Activated naive CD4-positive, alpha-beta T cell treated with anti-CD3 and anti-CD28 coated beads, Interleukin-2, amount 10 ng/mL, durations not matched to agents 7 days and 5 days (primary cell): ENCODE measurements at places on chromosomes 5 and 9.

DNA sequence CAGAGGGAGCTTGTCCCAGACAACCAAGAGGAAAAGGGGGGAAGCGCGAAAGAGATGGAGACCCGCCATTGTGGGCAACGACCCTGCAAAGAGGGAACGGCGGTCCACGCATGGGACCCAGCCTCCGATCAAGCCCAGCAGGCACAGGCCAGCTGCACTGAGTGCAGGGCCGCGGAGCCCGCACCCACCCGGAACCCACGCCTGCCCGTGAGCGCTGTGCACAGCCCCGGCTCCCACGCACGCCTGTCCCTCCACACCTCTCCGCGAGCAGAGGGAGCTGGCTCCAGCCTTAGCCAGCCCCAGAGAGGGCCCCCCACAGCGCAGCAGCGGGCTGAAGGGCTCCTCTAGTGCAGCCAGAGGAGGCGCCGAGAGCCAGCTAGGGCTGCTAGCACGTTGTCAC is 416.5 kb downstream of the DMRTA1 start:
- DNase-seq, result no peak

- DNase-seq, result no peak
Observed at GRCh38 chr5:14202462-14202861, 59.3 kb downstream of the TRIO start.

GRCh38 chr5:98836175-98836574 is 62.7 kb downstream of the RGMB start:
- DNase-seq, result no peak

DNA sequence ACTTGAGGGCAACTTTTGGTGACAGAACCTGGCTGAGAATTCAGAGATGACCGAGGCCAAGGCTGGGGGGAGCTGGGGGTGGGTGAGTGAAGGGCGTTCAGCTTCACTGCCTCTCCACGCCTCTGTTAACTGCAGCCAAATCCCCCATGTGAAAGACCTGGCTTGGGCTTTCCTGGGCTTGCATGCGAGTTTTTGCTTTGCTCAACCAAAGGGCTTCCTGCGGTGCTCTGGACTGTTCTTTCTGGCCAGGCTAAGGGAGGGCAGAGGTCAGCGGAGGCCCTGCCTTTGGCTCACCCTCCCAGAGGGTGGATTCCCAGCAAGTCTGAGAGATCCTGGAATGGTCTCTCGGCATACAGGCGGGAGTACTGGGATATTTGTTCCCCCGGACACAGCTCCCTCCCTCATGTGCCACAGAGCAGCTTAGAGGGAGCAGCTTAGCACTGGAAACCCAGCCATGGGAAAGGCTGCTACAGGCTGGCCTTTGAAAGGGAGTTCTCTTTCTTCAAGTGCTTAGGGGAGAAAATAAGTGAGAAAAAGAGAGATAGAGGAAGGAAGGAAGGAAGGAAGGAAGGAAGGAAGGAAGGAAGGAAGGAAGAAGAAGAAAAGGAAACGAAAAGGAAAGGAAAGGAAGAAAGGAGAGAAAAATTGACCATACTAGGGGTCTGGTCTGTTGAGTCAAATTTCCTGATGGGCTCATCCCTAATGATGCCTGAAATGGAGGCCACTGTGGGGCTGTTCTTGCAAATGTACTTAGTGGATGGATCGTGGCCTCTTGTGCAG is 158.8 kb downstream of the FGF18 start:
- DNase-seq, result no peak

DNA sequence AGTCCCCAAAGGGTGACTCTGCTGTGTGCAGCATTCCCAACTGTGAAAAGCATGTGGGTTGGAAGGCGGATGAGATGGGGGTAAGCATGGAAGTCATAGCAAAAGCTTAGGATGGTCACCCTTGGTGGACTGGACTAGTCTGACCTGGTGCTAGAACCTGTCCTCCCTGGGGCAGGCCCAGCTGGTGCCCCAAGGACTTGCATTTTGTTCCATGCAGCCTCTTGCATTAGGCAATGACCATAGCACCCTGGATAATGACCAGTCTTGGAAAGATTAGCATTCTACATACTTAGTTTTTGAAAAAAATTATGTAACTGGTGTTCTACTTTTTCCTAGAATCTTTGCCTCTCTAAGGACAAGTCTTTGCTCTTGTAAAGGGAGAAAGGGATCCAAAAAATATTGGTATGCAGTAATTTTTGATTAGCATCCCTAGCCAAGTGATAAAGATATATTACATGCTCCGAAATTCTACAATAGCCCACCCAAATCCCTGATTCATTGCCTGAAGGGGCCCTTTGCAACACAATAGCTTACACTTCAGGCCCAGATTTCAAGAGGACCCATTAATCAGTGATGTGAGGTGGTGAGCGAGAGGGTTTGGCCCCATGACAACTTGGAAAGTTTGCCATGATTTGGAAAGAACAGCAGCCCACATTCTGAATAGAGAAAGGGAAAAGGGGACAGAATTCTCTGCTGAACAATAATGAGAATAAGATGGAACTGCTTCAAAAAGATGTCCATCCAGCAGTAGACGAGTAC is 93.3 kb upstream of the CD180 start:
- no peak for DNase-seq

DNA sequence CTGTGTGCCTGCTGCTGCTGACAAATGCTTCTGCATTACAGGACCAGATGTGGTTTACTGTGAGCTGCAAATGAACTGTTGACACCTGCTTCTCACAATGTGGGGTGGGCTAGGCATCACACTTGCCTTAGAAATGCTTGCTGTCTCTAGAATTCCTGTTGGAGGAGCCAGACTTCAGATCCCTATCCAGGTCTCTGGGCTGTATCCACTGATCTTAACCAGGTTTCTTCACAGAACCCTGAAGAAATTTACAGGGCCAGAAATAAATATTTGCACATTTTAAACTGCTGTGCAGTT is 255.4 kb downstream of the FAM114A2 start:
- no peak for DNase-seq

DNA sequence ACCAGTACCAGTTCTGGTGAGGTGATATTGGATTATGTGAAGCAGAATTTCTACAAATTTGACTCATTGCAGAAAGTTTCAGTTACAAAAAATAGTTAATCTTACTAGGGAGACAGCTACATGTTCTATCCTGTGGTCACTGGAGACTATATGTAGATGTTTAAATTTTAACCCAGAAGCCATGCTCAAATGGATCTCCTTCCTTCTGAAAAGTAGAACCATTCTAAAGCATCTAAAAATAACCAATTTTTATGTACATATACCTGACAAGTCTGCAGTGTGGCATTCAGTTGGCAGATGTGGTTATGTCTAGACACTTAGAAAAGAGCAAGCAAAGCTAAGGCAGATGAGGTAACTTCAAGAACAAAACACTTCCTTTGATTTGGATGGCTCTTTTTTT is 65.5 kb upstream of the POU4F3 start:
- DNase-seq, result no peak

DNA sequence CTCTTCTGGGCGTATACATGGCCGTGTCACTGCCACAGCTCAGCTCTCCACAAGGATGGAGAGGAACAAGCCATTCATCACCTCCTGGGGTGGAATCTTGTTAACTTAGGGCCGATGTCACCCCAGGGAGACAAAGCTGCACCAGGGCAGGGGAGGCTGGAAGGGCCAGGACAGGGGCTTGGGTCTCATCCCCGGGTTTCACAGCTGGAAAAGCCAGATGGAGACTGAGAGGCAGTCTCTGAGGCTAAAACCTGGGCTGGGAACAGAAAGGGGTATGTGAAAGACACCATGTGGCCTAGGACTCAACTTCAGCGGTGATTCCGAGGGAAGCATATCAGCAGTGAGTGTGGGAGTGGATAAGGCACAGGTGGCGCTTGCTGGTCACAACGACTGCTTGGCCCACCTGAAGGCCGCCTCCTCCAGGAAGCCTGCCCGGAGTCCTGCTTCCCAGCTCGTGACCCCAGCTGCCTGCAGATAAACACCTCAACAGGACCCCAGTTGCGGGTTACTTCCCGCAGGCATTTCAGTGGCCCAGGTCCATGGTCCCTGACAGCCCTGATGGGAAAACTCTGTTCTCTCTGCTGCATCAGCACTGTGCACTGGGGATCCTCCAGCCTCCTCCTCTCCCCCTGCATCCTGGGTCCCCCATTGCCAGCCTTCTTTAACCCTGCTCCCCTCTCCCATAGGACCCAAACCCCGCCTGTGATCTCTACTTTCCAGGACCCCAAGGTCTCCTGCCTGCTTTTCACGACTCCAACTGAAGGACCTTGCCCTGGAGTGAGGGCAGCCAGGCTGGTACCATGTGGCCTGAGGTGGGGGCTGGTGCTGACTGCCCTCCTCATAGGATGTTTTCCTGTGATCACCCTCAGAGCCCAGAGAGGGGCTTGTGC is 51.7 kb upstream of the FCN1 start:
- peak; percentile 6 for DNase-seq

GRCh38 chr9:124625087-124625486 is 117.9 kb upstream of the NR5A1 start:
- no peak for DNase-seq

DNA sequence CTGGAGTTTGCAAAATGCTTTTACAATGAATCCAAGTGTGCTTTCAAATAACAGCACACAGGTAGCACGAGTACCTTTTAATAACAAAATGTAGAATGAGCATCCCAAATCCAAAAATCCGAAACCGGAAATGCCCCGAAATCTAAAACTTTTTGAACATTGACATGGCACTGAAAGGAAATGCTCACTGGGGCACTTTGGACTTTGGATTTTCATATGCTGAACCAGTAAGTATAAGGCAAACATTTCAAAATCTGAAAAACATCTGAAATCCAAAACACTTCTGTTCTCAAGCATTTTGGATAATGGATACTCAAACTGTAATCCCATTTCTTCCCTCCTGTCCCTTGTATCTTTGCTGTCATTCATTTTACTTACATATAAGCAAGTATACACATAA is 50.1 kb downstream of the GCNT4 start:
- no peak for DNase-seq

GRCh38 chr5:10553476-10553875 is 10.4 kb upstream of the ANKRD33B start:
- DNase-seq, result no peak

DNA sequence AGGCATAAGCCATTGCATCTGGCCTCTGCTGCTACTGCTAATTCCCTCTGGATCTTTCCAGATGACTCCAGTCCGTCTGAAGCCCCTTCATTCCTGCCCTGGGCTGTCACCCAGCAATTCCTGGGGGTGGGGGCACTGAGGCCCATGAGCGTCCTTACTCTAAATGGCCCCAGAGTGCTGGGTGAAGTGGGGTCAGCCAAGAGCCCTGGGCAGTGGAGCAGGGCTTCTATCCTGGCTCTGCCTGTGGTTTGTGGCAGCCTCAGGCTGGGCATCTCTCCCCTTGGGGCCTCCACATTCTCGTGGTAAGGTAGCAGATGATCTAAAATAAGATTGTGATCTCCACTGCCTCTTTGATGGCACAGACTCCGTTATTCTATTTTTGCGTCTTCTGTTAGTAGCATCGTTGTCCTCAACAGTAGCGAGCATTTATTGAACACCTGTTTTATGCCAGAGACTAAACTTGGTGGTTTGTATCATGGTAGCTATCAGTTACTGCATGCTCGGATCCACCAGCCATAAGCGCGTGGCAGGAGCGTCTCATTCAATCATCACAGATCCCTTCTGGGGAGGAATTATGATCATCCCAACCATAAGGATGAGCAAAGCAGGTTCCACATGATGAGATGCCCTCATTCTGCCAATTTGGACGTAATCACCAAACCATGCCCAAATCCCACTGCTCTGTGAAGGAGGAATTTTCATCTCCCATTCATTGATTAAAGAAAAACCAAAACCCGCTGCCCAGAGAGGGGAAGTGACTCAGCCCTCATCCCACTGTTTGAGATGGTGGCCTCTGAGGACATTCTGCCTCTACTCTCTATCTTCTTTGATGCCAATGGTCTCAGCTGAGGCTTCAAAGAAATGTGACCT is 21.9 kb upstream of the DUSP1 start:
- DNase-seq, result no peak

DNA sequence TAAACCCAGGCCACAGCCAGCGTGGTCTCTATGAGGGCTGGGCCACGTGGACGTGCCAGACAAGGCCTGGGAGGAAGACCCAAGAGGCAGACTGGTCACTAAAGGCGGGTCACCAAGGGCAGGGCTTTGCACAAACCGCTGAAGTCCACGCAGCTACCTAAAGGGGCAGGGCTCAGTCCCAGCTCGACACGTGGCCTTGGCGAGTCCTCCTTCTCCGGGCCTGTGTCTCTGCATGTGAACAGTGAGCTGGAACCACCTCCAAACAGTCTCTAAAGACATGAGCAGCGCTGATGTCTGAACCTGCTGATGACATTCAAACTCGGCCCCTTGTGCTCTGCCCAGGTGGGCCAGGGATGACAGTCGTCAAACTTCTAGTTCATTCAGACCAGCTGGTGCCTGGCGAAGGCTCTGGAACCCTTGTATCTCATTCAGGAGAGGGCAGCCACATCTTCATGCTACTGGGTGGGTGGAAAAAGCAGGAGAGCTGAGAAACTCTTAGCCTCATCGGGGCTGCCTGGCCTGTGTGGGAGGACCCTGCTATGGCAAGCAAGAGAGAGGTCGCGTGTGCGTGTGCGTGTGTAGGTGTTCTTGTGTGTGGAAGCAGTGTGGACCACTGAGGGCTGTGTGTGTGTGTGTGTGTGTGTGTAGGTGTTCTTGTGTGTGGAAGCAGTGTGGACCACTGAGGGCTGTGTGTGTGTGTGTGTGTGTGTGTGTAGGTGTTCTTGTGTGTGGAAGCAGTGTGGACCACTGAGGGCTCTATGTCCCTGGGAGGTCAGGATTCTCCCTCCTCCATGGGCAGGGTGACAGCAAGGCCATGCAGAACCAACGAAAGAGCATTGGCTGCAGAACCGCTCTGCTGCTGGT is 14.1 kb upstream of the SLC25A51 start:
- no peak for DNase-seq

DNA sequence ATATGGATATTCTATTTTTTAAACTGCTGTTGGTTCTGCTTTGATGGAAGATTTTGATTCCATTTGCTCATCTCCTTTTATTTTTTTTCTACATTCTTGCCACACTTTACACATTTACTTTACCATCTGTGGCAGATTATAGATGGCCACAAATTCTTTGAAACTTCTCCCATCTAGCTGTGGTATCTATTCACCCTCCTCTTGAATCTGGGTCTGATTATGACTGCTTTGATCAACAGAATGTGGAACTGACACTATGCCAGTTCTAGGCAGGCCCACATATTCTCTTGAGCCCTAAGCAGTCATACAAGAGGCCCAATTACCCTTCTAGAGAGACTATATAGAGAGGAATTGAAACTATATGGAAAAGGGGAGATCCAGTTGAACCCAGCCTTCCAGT is 439.0 kb upstream of the PTGER4 start:
- DNase-seq, result no peak

GRCh38 chr9:113516840-113517577 is 53.5 kb downstream of the RGS3 start:
- peak; percentile 78 for DNase-seq
